ENCODE measurements at places on chromosomes 5 and 9.

GRCh38 chr5:17214893-17215292 lies 2.5 kb upstream of the BASP1 start:
- no peak for DNase-seq

DNA sequence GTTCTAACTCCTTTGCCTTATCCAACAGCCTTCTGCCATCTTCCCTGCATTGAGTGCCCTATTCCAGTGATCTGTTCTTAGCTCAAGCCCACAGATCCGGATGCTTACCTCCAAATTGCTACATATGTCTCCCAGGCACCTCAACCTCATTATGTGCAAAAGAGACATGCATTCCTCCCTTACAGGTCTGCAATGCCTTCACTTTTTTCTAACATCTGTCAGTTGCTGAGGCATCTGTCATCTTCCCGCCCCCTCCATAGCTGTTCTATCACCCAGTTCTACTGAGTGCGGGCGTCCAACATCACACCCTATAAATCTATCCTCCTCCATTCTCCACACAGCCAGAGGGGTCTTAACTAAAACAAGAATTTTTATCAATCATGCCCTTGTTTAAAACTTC lies 20.1 kb downstream of the NMRK1 start:
- no peak for DNase-seq

DNA sequence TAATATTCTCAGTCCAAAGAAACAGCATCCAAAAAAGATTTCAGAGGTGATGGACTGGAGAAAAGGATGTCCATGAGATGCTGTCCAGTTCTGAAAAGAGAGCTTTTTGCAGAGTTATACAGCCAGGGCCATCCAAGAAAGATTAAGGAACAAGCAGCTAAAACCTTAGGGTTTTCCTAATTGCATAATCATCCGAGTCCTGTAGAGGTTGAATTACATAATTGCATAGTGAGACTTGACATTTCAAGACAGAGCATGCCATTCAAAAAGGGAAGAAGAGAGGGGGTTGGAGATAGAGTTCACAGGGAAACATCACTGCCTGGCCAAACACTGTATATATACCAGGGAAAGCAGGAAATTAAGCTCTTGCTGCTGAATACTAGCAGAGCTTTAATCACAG lies 1729.2 kb upstream of the WWC1 start:
- no peak for DNase-seq

DNA sequence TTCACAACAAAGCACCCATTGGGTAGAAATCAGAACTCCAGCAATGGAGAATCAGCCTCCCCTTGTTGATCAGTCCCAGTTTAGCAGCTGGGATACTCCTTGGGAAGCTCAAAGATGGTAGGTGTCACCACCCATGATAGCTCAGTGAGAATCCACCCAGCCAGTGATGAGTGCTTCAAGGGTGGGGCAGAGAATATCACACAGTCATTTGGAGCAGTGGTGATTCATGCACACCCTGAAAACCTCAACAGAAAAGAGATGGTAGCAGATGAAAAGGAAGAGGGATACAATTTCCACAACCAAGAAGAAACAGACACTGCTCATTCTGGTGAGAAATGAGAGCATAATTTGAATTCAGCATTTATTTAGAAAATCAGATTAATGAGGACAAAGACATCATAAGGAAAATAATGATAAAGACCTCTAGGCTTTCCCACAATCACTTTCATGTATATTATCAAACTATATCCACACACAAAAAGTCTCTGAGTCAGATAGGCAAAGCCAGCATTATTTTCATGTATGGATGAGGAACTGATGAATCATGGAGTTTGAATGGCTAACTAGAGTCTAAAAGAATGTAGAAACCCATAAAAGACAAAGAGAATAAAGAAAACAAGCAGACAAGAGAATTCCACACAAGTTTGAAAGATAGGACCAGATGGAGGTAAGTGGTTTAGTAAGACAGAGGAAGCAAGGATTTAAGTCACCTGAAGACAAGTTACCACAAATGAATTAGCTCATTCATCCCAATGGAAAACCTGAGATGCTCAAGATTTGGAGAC lies 82.9 kb downstream of the FEM1C start:
- no peak for DNase-seq

GRCh38 chr5:16612007-16612406 lies 4.8 kb downstream of the RETREG1 start:
- no peak for DNase-seq

DNA sequence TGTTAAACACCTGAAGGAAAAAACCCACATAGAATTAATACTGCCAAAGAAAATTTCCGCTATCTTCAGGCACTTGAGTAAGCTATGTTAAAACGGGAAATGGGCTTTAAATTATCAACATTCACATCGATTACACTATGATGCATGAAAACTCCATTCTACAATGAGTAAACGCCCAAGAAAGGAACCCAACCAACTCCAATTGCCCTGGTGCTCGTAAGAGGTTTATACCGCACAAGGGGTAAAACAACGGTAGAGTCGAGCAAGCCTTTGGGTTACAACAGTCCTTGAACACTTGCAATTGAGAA lies 1.0 kb downstream of the AGTPBP1 start:
- DNase-seq, result peak; percentile 14

DNA sequence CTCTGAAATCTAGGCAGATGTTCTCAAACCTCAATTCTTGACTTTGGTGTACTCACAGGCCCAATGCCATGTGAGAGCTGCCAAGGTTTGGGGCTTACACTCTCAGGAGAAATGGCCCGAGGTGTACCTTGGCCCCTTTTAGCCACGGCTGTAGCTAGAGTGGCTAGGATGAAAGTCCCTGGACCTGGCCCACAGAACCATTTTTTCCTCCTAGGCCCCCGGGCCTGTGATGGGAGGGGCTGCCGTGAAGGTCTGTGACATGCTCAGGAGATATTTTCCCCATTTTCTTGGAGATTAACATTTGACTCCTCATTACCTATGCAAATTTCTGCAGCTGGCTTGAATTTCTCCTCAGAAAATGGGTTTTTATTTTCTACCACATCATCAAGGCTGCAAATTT lies 1296.5 kb downstream of the MAT2B start:
- DNase-seq, result no peak

DNA sequence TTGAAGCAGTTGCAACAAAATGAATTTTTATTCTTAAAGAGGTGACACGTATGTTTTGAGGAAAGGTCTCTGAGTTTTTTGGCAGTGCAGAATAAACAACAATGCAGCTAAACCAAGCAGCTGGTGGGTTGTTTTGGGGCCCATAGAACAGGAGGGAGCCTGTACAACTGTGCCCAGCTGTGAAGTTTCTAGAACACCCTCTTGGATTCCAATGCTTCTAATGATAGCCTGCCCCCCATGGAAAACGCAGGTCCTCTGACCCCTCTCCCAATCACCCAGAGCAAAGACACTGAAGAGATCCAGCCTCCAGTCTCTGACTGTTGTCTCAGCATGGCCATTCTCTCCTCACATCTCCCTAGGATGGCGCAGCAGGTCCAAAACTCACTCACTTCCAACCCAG lies 150.9 kb downstream of the MARCHF11 start:
- DNase-seq, result no peak
